Germinal center (tissue), 1 donor: ENCODE measurements at places on chromosomes 1 and 21.

DNA sequence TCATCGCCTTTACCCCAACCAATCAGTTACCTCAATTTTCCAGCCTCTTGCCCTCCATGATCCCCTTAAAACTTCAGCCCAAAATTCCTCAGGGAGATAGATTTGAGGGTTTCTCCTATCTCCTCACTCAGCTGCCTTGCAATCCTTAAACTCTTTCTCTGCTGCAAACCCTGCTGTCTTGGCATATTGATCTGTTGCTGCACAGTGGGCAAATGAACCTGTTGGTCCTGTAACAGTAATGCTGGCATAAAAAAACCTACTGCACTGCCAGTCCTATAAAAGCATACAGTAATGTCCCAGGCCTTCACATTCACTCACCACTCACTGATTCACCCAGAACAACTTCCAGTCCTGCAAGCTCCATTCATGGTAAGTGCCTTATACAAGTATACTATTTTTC lies 5.1 kb upstream of the TEDDM1 start:
- DNase-seq, result no peak

GRCh38 chr1:149936992-149937705 lies 470 bp upstream of the MTMR11 start:
- DNase-seq, result no peak

- no peak for DNase-seq
Measured at GRCh38 chr1:5980314-5981008, 11.8 kb downstream of the NPHP4 start.

DNA sequence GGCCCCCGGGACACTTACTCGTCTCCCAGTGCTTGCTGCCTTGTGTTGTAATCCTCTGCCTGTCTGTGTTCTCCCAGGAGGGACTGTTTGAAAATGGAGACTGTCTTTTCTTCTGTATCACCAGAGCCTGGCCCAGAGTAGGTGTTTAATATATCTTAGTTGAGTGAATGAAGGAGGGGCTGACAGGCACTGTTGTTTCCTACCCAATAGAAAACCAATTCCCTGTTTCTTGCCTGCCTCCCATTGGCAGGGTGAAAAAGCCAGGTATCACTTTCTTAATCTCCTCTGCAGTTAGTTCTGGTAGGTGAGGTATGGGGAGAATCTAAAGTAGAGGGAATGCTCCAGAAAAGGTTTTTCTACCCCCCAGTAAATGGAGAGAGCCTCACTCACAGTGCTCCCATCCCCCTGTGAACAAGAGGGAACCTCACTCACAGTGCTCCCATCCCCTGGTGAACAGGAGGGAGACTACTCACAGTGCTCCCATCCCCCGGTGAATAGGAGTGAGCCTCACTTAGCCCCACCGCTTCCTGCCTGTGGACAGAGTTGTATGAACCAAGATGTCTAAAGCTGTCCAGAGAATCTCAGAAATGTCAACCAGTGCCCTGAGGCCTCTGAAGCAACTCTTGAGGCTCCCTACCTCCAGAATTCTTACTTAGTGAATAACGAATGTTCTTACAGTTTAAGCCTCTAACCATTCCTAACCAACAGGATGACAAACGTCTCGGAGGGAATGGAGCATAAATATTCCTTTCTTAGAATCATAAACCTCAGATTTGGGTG lies at the start of gene GJA5:
GJA5 (minus strand) TSS at position 122 of the 780 bp plus-strand sequence. CDS start 1,364 bp downstream, outside the sequence.
- no peak for DNase-seq

DNA sequence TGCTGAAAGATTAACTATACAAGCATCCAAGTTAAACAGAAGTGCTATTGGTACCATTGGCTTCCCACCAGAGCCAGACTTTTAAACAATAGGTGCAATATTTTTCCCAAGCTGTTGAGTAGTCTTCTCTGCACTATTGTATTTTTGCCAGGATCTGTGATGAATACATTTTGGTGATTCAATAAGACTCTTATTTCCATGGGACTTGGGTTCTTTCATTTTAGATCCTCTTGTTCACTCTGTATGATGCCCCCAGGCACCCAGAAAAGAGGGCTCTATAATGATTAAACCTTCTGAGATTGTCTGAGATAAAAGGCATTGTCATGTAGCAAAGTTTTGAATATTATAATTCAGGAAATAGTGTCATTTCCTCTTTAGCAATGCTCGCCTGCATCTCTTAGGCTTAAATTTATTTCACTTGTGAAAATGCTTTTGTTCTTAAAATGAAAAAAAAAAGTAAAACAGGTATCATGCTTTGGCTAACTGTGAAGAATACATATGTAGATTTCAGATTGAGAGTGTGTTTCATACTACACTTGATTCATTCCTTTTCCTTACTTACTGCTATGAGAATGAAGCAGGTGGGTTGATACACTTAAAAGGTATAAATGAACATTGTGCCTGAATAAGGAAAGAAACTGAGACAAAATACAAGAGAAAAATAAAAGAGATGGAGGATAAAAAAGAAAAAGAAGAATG lies 275.0 kb downstream of the HMCN1 start:
- no peak for DNase-seq

DNA sequence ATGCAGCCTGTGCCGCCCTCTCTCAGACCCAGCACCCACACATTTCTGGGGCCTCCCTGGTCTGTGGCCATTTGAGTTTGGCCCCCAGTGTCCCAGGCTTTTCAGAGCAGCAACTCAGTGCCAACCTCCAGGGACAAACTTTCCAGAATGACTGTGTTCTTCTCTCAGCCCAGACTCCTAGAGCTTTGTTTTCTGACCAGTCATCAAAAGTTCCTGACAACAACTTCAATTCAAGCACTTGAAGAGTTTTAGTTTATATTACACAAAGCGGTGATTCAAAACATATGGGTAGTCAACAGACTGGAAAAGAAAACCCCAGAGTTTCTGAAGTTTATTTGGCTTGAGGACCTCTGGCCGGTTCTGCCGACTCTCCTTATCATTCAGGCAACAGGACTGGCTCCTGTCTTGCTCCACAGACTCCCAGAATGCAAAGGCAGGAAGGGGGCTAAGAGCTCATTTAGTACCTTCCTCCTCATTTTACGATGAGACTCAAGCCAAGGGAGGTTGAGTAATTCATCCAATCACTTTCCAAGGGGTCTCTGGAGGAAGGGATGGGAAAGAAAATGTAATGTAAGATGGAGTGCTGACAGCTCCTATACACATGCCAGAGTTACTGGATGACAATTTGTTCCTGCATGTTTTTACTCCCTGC lies 27.0 kb upstream of the TIAM1 start:
- DNase-seq, result no peak

- DNase-seq, result no peak
Measured at GRCh38 chr1:180123463-180123936, 31.2 kb upstream of the QSOX1 start.

DNA sequence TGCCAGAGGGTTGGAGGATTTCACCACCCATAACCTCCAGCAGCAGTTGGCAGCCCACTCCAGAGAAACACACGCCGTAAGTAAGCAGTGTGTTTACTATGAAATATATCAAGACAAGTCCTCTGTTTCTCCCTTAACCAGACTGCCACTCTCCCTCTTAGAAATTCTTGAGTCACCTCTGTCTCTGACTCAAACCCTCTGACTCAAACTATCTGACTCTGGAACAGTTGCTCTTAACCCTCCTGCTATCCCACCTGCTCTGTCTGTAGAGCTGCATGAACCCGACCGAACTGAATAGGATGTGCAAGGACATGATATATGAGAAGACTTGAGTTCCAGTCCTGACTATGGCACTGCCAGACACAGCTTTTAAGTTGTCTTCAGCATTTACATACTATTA lies 14.1 kb downstream of the INPP5B start:
- no peak for DNase-seq

GRCh38 chr1:174297351-174297750 lies 138.0 kb downstream of the RABGAP1L start:
- no peak for DNase-seq

- DNase-seq, result peak; percentile 7
Measured at GRCh38 chr1:59814901-59815825, at the start of gene HOOK1. Gene HOOK1 (plus strand): TSS chr1:59814949. CDS start chr1:59815118, 169 bp downstream.

DNA sequence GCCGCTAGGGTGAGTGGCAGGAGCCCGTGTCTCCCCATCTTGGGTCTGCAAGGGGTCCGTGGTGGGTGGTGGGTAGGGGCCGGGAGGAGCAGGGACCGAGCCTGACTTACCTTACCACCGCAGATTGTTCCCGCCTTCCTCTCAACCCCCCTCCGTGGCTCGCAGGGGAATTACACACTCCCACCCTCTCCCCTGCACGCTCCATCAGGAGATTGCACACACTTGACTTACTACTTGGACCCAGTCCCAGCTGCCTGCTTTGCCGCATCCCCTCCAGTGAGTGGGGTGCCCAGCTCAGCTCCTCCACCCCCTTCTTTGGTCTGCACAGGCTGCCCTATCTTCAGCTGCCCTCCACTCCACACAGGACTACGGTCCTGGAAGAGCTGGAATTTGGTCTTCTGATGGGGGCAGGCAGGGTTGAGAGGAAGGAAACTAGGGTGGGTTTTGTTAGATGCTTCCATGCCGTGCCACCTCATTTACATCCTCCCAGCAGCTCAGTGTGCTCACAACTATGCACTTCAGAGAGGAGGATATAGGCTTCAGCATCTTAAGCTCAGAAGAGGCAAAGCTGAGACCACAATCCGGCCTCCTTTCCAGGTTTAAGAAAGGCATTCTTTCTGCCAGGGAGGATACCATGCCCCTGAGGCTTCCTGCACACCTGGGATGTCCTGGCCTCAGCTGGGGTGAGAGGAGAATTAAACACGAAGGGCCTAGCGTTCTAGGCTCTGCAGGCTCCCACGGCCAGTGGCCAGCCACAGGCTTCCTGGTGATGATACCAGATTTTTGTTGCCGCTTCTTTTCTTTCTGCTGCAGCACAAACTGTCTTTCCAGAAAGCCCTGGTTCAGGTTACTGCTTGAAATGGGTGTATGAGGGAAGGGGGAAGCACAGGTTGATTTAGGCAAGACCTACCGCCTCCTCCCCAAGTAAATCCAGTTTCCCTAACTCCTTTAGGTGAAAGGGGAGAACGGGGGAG lies 2.3 kb downstream of the KCNC4 start:
- peak; percentile 16 for DNase-seq

GRCh38 chr1:226985839-226986463 lies 45.9 kb downstream of the COQ8A start:
- DNase-seq, result no peak

DNA sequence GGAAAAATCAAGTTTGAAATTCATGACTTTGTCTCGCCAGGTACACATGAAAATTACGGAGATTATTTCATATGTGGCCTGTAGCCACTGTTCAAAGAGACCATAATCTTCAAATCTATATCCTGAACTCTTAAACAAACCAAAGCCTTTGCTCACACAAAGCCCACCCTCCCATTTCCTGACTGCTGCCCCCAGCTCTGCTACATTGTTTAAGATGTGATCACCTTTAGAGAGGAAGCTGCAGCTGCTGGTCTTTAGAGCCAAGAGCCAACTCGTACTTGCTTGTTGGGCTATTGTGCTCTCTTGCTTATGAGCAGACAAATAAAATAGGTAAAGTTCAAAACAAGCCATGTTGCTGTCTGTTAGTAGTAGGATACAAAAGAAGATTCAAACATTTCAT lies 71.9 kb downstream of the DTL start:
- DNase-seq, result no peak

DNA sequence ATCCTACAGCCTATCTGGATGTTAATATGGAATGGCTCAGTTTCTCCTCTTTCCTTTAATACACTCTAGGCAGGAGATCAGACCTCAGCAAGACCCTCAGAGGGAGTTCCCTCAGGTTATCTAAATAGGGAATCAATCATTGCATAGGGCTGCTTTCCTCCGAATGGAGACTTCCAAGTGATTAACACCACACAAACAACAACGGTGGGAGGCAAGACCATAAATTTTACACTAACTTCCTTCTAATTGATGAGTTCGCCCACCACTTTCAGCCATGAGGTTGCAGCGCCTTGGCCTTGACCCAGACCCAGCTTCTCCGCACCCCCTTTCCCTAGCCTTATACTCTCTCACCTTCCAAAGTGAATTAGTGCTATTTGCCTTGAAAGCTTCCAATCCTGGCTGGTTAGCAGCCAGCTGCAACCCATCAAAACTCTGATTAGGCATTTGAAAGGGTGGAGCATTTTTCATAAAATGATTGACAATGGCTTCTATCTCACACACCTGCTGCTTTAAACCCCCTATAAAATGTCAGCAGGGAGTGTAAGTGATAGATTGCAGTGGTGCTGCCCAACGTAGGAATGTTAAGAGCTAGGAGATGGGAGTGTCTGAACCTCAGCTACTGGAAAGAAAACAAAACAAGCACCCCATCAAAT lies 534.9 kb upstream of the USP24 start:
- no peak for DNase-seq

DNA sequence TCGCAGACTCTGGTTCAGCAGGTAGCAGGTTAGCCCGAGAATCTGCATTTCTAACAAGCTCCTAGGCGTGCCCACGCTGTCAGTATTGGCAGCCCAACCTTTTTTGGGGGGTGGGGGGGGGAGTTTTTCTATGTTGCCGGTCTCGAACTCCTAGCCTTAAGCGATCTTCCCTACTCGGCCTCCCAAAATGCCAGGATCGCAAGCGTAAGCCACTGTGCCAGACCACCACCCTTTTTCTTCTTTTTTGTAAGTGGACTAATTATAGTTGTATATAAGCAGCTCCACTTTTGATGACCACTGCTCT lies 480 bp upstream of the MIS18A start:
- no peak for DNase-seq

GRCh38 chr1:226466296-226466695 lies 58.4 kb upstream of the PARP1 start:
- DNase-seq, result no peak

DNA sequence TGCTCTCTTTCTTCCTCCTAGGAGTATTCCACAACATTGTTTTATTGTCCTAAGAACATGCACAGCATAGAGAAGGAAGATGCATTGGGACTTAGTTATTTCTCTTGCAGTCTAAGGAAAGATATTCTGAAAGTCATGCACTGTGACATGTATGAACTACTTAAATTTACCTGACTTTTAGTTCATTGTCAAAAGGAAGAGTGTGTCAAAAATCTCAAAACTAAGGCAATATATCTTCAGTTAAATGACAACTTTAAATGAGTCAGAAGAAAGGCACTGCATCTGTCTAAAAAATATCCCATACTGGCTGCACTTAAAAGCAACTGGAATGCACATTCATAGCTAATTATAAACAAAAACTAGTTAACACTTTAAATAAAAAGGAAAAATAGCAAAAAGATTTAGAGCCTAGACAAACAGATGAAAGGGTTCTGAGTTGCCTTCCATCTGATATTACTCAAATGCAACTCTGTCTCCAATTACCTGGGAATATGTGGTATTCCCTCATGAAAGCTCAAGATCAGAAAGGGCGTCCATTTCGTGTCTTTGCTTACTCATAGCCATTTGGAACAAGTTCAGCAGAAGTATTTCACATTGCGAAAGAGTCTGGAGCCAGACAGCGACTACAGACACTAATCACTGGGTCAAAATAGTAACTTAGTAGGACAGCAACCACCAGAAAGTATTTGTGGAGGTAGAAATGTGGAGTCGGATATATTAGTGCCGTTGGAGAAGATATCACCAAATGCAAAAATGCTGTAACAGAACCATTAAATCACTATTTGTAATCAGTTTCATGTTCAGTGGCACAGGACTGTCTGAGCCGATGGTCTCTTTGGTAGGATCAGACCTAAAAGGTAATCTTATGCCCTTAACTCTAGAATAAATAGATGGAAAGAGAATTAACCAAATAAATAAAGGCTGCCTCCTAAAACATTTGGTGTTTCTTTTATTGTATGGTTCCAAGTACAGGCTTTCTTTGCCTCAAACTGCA lies 225.7 kb downstream of the GREM2 start:
- no peak for DNase-seq
